ENCODE measurements at places on chromosomes 5 and 9. TPM values are rescaled to one million over a fixed set of nuclear protein-coding genes. Genes with fewer than 3 reads are reported as not detected.

The PCDHB11 gene
- total RNA-seq: 8.9 TPM

The TMEM252 gene
- 1.5 TPM for total RNA-seq

The IGIP gene
- 1.6 TPM for total RNA-seq

The C9orf50 gene
- not detected for total RNA-seq

DNA sequence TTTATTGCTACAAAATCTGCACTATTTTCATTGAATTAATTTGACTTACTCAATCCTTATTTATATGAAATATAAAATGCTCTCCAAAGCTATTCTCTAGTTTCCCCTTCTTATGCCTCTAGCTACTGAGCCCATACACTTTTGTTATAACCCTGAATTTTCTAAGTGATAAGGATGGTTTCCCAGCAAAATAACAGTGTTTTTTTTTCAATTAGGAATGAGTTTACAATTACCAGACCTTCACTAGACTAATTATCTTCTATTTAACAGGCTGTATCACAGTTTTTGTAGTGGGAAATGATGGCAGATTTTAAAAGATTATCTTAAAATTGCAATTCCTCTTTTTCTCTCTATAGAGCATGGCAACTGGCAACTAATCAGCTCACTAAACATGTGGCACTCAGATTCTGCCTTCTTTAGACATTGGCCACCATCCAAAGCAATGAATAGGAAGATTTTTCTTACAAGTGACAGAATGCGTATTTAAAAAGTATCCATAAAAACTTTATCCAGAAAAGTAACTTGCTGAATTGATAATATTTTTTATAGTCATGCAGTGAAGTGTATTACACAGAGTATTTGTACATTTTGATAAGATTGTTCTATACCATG, 585.7 kb upstream of the ZNF608 start:
- no peak for DNase-seq

GRCh38 chr9:34484678-34485077, 26.1 kb downstream of the DNAI1 start:
- DNase-seq: no peak

DNA sequence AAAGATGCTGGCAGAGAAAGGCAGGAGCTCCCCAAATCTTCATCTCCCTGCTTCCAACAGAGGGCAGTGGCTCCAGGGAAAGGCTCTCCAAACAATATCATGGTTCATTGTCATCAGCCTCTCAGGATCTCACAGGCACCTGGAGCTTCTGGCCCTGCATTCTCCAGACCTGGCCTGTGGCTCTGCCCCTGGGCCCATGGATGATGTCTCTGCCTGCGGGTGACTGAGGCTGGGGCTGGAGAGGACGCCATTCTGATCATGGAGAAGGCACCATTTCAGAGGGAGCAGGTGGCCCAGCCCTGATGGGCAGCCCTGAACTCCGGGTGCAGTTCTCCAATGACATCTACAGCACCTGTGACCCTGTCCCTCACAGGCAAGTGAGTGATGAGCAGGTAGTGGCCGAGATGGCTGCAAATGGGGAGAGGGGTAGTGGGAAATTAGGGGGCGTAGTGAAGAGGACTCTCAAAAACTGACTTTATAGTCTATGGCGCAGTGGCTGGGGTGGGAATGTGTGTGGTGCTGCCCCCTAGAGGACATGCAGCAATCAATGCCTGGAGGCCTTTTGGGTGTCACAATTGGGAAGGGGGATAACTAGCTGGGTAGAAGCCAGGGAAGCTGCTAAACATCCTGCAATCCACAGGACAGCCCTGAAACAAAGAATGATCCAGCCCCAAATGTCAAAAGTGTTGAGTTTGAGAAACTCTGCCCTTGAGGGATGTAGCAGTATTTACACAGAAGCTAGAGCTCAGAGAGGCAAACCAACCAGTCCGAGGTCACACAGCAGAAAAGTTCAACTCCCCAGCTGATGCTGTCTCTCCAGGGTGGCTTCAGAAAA, 3.2 kb downstream of the SH3PXD2B start:
- peak; percentile 46 for DNase-seq

DNA sequence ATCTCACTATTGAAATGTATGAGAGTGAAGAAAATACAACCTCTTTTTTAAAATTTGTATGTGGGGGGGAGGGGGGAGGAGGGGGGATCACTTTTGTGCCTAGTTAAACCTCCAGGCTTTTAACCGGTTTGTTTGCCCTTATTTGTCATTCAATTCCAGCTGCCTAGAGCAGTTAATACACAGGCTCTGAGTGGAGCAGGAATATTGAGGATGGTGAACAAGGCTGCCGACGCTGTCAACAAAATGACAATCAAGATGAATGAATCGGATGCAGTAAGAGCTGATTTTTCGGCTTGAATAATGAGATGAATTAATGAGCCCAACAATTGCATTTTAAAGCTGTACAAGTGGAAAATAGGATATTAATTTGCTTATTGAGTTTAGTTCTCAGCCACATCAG, 28.7 kb upstream of the SNX24 start:
- DNase-seq: no peak

DNA sequence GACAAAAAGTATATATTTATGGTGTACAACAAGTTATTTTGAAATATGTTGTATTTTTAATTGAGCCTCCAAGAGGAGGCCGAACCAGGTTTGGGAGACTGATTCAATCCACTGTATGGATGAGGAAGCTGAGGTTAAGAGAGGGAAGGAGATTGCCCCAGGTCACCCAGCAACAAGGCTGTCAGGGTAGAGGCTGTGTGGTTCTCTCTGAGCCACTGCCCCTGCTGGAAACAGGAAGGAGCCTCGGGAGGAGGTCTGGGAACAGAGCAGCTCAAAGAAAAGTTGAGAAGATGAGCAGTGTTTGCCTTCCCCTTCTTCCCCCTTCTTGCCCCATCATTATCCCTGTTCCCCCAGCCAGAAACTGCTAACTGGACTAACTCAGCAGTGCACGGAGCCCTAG, 6.6 kb upstream of the FAT2 start:
- DNase-seq: peak; percentile 24

DNA sequence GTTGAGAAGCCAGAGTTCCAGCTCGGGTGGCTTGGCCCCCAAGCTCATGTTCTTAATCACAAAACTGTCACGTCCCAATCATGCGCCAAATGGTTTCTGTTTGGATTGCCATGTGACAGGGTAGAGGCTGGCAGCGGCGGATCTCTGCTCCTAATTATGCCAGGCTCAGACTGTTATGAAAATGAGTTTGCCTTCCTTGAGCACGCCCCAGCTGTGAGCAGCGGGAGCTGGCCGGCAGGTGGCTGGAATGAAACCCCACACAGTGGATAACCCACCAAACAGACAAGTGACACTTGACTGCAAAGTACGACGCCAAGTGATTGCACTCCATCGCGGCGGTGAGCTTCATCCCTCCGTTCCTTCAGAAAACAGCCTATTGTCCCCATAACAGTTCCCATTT, 75.4 kb downstream of the CFAP77 start:
- no peak for DNase-seq

Measured in SJCRH30 (cell line).